Mucosa of gallbladder (tissue), 1 donor: ENCODE measurements at places on chromosomes 7 and 10. TPM values are rescaled to one million over a fixed set of nuclear protein-coding genes. Genes with fewer than 3 reads are reported as not detected.

DNA sequence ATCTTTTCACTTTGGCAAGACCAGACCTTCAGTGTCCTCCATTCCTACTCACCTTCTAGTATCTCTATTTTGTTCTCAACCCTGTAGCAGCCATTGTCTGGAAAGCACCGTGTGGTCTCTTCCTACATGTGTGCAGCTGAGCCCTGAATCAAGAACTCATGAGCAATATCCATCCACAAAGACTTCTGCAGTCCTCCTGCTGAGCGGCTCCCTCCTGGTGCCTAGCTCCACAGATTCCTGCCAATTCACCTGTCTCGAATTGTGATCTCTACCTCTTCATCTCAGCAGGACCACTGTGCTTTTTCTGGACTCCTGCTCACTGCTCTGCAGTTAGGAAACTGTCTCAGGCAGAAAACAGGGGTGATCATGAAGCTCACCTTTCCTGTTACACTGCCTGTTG is 118.8 kb downstream of the RELN start:
- no peak for DNase-seq

- no peak for DNase-seq
Observed at GRCh38 chr7:24336461-24336860, 52.5 kb downstream of the NPY start.

DNA sequence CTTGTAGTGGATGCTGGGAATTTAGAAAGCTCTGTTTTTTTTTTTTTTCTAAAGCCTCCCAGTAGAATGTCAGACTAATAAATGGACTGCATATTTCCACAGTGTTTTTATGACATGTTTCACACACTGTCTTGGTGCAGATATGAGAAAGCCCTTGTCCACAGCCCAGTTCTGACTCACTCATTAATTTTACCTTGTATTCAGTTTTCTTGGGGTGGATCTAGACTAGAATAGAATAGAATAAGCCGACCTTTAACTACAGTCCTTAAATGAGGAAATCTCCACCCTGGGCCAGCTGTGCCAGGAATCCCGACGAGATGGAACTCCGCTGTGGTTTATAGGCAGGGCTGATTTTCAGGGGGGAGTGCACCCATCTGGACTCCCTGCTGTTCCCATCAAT is 274.7 kb downstream of the NRG3 start:
- DNase-seq: no peak

Gene GRM3
- 0.09 TPM for total RNA-seq
